NT2/D1 (cell line): ENCODE measurements at places on chromosomes 11 and 22.

DNA sequence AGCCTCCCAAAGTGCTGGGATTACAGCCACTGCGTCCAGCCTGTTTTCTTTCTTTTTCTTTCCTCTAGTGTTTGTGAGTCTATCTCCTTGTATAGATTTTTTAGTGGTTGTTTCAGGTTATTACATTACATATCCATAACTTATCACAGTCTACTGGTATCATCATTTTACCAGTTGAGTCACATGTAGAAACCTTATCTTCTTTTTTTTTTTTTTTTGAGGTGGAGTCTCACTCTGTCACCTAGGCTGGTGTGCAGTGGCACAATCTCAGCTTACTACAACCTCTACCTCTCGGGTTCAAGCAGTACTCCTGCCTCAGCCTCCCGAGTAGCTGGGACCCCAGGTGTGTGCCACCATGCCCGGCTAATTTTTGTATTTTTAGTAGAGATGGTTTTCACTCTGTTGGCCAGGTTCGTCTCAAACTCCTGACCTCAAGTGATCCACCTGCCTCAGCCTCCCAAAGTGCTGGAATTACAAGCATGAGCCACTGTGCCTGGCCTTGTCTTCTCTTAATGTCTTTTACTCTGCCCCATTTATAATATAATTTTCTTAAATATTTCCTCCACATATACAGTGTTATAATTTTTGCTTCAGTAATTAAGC is 11.0 kb downstream of the CDC45 start:
- DNase-seq: no peak

- no peak for DNase-seq
These were observed 404.5 kb downstream of the INSC start for GRCh38 chr11:15519124-15519791.

DNA sequence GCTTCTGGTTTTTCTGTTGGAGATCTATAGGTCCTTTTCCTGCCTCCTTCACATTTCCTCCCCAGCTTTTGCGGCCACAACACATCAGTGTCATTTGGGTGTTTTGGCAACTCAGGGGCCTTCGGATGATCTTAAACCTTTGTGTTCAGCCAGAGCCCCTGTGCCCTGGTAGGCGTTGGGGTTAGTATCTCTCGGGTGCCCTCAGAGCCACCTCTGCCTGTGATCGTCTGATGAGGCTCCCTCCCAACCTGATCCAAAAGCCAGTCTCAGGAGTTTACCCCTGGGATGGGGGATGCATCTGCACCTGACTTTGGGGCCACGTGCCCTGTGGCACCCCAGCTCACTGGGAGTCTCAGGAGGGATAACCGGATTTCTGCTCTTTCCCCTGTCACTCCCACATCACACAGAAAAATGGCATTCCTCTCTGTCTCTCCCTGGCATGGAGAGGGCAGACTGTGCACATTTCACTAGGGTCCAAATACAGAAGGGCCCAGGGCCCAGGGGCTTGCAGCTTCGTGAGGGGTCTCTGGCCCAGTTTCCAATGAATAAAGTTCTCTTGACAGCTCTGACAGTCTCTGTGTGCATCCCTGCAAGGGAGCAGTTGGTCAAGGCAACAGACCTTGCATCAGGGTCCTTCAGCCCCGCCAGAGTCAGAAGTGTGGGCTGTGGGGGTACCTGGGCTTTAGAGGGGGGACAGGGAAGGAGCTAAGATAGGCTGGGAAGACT is 2.6 kb downstream of the RNF26 start:
- DNase-seq: no peak

GRCh38 chr11:110524238-110524637 is 94.5 kb downstream of the FDX1 start:
- no peak for DNase-seq

DNA sequence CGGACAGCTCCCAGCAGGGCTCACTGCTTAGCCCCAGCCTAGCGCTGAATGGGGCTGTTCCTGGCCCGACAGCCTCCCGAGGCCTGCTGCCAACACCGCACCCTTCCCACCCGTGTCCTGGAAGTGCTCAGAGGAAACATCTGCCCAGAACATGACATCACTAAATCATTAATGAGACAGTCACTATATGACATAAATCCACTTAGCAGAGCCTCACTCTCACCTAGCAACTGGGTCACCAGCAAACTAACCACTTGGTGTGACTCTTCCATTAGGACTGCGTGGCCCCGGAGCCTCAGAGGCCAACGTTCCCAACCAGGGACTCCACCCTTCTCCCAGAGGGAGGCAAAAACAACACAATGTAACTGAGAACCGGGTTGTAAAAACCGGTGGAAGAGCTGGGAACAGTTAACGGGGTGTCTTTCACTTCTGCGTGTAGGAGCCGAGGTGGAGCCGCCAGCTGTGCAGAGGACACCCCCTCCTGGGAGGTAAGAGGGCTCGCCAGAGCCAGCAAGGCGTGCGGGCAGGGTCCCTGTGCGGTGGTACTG is 21.4 kb upstream of the PACSIN2 start:
- DNase-seq: no peak

GRCh38 chr11:107882095-107882820 is 23.7 kb upstream of the SLC35F2 start:
- DNase-seq: no peak

DNA sequence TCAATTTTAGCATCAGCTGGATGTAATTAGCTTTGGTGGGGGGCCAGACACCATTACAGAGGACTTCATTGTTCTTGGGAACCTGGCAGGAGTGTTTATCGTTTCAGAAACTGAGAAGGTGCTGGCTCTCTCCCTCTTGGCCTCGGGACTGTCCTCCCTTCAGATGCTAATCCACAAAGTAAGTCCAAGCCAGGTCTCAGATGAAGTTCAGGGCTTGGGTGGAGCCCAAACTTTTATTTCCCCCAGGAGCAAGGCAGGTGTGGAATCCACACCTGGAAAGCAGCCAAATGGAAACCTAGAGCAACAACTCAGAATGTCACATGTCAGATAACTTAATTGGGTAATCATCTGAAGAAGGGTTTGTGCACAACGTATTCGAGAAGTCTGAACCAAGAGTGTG is 119.2 kb downstream of the ME3 start:
- no peak for DNase-seq

DNA sequence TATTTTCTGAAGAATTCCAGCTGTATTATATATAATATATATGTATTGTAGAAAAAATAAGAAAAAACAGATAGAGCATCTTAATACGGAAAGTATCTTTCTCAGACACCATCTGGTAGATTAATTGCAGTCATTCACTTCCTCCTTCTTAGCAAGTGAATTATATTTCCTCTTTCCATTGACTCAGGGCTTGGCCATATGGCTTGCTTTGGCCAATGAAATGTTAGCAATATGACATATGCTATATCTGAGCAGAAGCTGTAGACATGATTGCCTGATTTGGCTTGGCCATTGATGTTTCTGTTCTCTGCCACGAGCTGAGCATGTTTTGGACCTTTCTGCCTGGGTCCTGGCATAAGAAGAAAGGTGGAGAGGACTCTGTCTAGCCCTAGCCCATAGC is 34.4 kb upstream of the ZBED5 start:
- DNase-seq: no peak

DNA sequence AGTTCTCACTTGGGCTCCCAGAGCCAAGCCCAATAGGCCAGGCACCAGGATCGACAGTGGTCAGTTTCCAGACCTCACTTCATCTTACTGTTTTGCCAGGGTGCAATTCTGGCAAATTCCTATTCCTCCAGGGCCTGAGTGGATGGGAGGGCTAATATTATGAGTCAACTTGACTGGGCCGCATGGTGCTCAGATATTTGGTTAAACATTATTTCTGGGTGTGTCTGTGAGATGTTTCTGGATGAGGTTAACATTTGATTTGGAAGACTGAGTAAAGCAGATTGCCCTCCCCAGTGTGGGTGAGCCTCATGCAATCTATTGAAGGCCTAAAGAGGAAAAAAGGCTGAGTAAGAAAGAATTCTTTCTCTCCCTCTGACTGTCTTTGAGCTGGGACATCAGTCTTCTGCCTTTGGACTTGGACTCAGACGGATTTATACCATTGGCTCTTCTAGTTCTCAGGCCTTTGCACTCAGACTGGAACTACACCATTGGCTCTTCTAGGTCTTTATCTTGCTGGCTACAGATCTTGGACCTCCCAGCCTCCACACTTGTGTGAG is 132.9 kb upstream of the ZBED5 start:
- no peak for DNase-seq

DNA sequence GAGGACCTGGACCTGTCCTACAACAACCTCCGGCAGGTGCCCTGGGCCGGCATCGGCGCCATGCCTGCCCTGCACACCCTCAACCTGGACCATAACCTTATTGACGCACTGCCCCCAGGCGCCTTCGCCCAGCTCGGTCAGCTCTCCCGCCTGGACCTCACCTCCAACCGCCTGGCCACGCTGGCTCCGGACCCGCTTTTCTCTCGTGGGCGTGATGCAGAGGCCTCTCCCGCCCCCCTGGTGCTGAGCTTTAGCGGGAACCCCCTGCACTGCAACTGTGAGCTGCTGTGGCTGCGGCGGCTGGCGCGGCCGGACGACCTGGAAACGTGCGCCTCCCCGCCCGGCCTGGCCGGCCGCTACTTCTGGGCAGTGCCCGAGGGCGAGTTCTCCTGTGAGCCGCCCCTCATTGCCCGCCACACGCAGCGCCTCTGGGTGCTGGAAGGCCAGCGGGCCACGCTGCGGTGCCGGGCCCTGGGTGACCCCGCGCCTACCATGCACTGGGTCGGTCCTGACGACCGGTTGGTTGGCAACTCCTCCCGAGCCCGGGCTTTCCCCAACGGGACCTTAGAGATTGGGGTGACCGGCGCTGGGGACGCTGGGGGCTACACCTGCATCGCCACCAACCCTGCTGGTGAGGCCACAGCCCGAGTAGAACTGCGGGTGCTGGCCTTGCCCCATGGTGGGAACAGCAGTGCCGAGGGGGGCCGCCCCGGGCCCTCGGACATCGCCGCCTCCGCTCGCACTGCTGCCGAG is 1.5 kb downstream of the LRFN4 start:
- DNase-seq: no peak

GRCh38 chr11:20443596-20443995 is 56.1 kb downstream of the PRMT3 start:
- DNase-seq: no peak

DNA sequence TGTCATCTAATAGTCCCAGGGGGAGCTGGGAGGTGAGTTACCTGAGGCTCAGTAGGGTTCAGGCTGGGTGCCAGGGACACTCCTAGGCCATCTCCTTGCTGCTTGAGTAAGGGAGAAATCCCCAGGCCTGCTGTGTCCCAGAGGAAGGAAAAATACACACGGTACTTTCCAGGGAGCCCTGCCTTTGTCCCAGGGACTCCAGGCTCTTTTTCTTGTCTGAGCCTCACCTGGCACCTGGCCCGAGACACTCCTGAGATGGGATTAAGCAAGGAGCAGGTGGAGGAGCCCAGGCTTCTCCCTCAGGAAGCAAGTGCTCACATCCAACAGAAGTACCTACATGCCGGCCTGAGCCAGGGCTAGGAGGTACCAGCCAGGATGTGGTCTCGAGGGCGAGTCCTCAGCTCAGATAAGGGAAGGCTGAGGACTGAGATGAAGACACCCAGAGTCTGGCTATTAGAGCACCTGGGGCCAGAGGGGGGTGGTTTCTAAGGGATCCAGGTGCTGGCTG is 899 bp upstream of the KLHDC7B start:
- no peak for DNase-seq

DNA sequence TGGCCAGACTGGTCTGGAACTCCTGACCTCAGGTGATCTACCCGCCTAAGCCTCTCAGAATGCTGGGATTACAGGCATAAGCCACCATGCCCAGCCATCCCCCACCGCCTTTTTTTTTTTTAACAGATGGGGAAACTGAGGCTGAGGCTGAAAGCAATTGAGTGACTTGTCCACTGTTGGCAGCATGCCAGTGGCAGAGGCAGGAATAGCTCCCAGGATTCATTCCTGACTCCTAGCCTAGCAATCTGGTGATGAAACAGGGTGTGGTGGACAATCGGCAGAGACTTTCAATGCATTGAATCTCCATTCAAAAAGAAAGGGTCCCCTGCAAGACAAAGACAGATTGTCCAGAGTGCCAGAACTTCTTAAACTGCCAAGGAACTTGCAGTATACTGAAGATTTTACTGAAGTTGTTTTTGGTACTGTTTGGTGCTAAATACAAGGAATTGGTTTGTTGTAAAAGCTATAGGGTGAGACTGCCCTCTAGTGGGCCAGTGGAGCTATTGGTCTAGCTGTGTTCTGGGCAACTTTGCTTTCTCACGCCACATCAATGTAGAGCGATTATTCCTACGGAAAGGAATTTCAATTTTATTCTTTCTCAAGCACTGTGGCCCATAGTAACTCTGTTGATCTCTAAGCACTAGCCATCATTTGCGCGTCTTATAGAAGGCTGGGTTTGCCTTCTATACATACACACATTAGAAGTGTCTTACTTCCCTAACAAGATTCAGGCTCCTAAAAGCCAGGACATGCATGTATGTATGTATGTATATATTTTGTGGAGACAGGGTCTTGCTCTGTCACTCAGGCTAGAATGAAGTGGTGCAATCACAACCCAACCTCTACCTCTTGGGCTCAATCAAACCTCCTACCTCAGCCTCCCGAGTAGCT is 21.0 kb downstream of the C22orf31 start:
- DNase-seq: peak; percentile 57

- DNase-seq: no peak
These were observed 12.0 kb downstream of the SCN3B start for GRCh38 chr11:123642435-123642834.

DNA sequence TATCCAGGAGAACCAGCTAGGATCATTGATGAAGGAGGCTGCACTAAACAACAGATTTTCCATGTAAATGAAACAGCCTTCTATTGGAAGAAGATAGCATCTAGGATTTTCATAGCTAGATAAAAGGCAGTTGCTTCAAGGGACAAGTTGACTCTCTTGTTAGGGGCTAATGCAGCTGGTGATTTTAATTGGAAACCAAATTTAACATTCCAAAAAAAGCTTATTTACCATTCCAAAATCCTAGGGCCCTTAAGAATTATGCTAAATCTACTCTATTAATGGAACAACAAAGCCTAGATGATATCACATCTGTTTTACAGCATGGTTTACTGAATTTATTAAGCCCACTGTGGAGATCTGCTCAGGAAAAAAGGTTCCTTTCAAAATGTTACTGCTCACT is 66.5 kb upstream of the GRK2 start:
- DNase-seq: no peak

- DNase-seq: no peak
These were observed 13.0 kb downstream of the SCUBE2 start for GRCh38 chr11:9078113-9079086.

- DNase-seq: no peak
These were observed 16.0 kb downstream of the OVOL1 start for GRCh38 chr11:65802841-65803240.

DNA sequence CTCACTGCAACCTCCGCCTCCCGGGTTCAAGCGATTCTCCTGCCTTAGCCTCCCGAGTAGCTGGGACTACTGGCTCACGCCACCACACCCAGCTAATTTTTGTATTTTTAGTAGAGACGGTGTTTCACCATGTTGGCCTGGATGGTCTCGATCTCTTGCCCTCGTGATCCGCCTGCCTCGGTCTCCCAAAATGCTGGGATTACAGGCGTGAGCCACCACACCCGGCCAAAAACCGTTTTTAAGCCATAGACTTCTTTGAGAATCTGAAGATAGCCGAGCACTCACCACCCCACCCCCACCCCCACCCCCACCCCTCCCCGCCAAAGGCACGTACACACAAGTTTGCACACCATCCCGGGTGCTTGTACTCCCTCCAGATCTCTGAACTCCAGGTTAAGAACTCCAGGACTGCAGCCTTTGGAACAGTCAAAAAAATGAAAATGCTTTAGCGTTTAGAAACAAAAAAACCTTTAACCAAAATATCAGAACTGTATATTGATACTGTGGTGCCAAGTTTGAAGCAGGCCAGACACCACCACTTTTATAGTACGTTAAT is 1.5 kb downstream of the CRKL start:
- DNase-seq: no peak

- DNase-seq: no peak
These were observed 86.0 kb upstream of the CADM1 start for GRCh38 chr11:115590254-115590653.

GRCh38 chr11:121194731-121195596 is 93.9 kb downstream of the TECTA start:
- DNase-seq: peak; percentile 70
